ENCODE measurements at places on chromosomes 1 and 21. TPM values are rescaled to one million over a fixed set of nuclear protein-coding genes. Genes with fewer than 3 reads are reported as not detected.

Gene OR2L8
- total RNA-seq, result not detected

Gene PLEKHA6
- 46.5 TPM for total RNA-seq

Gene KCNT2
- total RNA-seq, result 2.7 TPM

Gene SMG5
- 73.6 TPM for total RNA-seq

Gene TSNAX
- 39.4 TPM for total RNA-seq

Gene SH2D1B
- not detected for total RNA-seq

Gene GJA8
- total RNA-seq, result not detected

Gene OR2T34
- total RNA-seq, result not detected

DNA sequence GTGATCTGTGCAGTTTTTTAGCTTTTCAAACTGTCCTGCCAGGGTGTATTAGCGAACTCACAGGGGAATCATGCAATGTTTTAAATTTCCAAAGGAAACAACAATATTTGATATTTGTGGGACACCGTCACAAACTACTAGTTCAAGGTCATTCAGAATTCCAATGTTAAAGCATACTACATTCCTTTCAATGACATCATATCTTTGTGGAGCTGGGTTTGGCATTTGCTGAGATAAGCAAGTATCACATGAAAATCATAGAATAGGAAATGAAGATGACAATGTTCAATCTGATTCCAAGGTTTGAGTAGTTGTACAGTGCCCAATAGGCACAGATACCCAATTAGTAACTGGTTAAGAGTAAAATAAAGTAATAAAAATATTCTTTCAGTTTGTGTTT is 35.6 kb downstream of the NUF2 start:
- no peak for DNase-seq

DNA sequence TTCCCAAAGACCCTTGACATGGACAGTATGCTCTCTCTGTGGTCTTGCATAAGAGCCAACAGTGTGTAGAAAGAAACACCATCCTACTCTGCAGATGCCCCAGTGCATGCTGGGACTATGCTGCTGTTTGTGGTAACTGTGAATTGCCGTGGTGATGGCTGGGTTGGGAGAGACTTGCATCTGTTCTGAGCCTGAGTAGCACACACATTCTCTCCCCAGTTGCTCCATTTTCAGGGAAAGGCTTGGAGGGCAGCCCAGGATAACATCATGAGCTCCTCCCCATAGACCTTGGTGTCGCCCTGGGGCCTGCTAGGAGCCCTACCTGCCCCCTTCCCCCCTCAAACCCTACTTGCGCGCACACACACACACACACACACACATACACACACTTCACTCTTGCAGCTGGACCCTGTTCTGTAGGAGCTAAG is 120.9 kb upstream of the IPO9 start:
- DNase-seq, result peak; percentile 52

GRCh38 chr1:193402977-193403376 is 216.6 kb upstream of the B3GALT2 start:
- no peak for DNase-seq

DNA sequence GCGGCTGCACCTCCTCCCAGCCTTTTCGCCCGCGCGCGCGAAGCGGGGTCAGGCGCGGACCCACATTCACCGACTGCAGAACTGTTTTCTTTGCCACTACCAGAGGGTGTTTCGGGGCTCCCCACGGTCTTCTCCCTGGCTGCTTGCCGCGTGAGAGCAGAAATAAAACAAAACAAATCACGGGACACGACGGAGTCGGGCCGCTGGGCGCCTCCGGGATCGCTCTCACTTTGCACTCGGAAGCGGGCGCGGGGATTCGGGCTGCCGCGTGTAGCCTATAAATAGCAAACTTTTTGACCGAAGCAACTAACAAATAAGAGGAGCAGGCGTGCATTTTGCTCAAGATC is 412.3 kb upstream of the ESRRG start:
- peak; percentile 62 for DNase-seq

DNA sequence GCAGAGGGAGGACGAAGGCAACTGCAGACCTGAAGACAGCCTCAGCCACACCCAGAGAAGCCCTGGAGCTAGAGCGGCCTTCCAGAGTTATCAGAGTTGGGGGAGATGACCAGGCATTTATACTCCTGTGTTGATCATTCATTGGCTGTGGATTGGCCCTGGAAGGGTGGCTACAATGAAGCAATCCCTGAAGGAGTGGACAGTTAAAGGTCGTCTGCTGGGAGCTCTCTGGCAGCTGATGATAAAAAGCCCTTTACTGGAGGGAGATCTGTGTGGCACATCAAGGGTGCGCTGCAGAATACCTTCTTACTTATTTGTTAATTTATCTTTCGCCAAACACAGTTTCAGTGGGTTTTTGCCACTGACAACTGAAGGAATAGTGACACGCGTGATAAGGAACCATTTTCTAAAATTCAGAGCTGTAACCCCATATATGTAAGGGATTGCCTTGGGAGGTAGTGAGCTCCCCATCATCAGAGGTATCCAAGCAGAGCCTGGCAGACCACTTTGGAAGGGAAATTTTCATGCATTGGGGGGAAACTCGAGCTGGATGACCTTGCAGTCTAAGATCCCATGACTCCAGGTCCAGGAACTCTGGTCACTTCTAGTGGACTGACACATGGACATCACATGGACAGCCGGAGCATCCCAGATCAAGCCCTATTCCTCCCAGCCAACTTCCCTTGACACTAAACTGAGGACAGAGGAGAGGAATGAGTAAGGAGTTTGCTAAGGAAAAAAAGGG is 126.4 kb upstream of the GADD45A start:
- no peak for DNase-seq

- no peak for DNase-seq
These were observed 9.5 kb downstream of the CD84 start for GRCh38 chr1:160569806-160570205.

DNA sequence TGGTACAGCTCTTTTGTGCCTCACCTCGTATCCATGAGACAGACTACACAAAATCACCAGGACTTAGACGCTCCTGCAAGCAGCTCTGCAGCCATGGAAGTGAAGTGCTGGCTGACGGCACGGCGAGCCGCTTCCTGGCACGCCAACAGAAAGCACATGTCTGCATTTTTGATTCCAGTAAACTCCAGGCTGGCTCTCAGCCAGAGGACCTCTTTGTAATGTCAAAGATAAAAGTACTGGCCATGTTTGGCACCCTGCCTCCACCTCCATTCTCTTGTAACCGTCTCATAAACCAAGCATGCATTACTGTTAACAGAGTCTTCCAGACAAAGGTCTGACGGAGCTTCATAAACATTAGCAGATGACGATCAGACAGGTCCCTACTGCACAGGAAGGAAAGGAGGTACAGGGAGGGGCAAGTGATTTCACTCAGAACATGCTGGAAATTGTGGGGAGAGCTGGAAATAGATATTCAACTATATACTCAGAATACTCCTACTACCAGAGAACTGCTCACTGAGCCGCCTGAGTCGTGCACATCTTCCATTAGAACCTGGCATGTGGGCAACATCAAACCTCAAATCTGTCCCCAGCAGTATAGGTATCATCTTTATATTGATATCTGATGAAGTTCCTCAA is 632.0 kb downstream of the SMYD3 start:
- DNase-seq, result peak; percentile 89

- no peak for DNase-seq
These were observed 97.0 kb upstream of the CDC42BPA start for GRCh38 chr1:227415115-227415790.

DNA sequence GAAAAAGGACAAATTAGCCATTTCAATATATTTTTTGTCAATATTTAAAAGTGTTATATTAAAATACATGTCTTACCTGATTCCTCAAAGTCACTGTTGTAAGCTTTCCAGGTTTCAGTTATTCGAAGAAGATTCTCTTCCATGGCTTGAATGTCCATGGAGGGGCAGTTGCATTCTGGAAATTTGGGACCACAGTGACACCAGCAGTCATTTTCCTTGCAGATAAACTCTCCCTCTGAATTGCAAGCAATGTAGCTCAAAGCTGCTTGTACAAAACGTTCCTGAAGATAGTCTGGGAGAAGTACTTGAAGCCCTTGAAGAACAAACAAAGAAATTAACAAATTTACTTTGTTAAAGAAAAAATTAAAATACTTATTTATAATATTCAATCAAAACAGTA is 251.7 kb downstream of the BRINP3 start:
- no peak for DNase-seq

GRCh38 chr21:41170442-41170841 is 2.5 kb downstream of the BACE2 start:
- peak; percentile 35 for DNase-seq

GRCh38 chr1:16724718-16725438 is 15.4 kb upstream of the RNU1-4 start:
- peak; percentile 46 for DNase-seq

DNA sequence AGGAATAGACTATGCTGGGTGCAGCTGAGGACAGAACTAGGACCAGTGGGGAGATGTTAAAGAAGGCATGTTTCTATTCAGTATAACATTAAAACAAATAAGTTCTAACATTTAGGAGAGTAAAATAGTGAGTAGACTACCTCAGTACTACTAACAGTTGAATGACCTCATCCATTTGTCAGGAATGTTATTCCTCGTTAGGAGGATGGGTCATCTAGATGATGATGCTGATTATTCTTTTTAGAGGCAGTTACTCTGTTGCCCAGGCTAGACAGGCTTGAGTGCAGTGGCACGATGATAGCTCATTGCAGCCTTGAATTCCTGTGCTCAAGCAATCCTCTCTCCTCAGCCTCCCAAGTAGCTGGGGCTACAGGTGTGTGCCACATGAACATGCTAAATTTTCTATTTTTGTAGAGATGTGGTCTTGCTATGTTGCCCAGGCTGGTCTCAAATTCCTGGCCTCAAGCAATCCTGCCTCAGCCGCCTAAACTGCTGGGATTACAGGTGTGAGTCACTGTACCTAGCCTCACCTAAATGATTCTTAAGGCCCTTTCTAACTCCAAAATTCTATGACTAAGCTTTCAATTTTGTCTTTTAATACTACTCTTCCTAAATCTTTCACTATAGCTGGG is 9.3 kb downstream of the EEIG2 start:
- DNase-seq, result no peak

DNA sequence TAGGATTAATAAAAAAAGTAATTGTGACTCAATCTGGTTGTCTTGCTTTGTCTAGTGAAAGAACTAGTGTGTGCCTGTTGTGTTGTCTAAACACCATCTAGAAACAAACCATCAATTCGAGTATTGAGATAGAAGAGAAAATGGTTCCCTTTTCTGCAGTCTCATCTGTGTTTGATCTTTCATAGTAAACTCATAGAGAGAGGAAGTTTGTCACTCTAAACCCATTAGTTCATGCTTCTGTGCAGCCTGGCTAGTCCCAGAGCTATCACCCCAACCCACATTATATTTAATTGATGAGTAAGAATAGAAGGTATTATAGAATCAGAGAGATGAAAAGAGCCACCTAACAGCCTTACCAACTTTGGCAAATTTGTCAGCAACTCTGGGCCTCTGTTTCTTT is 99.5 kb downstream of the TGFB2 start:
- no peak for DNase-seq

All from right cardiac atrium (tissue), 5 donors.